ENCODE measurements at places on chromosomes 1 and 21. TPM values are rescaled to one million over a fixed set of nuclear protein-coding genes. Genes with fewer than 3 reads are reported as not detected.

ASCL5 gene
- not detected for total RNA-seq

DNALI1 gene
- total RNA-seq, result 3.6 TPM

DNAJC28 gene
- 3.2 TPM for total RNA-seq

TACSTD2 gene
- total RNA-seq, result not detected

CNTN2 gene
- total RNA-seq, result not detected

PINK1 gene
- 48.2 TPM for total RNA-seq

TMEM50A gene
- 108 TPM for total RNA-seq

CFAP74 gene
- total RNA-seq, result not detected

LENEP gene
- total RNA-seq, result not detected

OR10Z1 gene
- total RNA-seq, result not detected

WDR4 gene
- 10.1 TPM for total RNA-seq

MMEL1 gene
- total RNA-seq, result not detected

DESI2 gene
- 29.0 TPM for total RNA-seq

KRTAP26-1 gene
- not detected for total RNA-seq

FBXO2 gene
- 0.68 TPM for total RNA-seq

AK2 gene
- 136 TPM for total RNA-seq

KCNE2 gene
- total RNA-seq, result not detected

MANEAL gene
- total RNA-seq, result 0.81 TPM

MPL gene
- not detected for total RNA-seq

IFT25 gene
- 22.8 TPM for total RNA-seq

CLCNKA gene
- not detected for total RNA-seq

DDAH1 gene
- total RNA-seq, result 15.6 TPM
